ENCODE measurements at places on chromosomes 11 and 22. TPM values are rescaled to one million over a fixed set of nuclear protein-coding genes. Genes with fewer than 3 reads are reported as not detected.

DNA sequence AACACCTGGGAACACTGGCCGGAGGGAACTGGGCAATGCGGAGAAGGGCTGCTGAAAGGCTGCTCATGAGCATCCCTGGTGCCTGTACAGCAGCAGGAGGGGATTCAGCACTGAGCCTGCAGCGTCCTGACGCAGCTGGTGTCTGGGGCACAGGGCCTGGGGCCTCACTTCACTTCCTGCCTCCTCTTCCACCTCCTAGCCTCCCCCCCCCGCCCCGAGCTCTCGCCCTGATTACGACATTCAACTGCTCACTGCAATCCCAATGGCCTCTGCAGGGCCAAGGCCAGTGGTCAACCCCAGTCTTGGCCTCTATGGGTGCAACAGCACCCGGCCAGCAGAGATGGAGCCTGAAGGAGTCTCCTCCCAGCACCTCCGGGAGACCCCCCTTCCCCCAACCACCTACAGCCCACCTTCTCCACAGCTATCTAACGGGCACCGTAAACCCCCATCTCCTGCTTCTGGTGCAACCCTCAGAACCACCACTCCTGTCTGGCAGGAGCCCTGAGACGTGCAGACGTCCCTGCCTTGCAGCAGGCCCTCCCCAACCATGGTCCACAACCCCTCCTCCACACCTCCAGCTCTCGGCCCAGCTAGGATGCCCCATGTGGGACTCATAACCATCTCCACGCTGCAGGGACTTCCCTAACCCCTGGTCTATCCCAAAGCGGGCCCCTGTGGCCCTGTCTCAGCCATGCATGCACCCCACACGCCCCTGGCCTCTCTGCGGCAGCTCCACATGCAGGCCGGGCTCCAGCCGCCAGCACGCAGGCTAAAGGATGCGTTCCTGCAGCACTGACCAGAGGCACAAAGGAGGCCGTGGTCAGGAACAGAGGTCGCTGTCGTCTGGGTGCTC is 38.2 kb downstream of the BRD1 start:
- DNase-seq = no peak

DNA sequence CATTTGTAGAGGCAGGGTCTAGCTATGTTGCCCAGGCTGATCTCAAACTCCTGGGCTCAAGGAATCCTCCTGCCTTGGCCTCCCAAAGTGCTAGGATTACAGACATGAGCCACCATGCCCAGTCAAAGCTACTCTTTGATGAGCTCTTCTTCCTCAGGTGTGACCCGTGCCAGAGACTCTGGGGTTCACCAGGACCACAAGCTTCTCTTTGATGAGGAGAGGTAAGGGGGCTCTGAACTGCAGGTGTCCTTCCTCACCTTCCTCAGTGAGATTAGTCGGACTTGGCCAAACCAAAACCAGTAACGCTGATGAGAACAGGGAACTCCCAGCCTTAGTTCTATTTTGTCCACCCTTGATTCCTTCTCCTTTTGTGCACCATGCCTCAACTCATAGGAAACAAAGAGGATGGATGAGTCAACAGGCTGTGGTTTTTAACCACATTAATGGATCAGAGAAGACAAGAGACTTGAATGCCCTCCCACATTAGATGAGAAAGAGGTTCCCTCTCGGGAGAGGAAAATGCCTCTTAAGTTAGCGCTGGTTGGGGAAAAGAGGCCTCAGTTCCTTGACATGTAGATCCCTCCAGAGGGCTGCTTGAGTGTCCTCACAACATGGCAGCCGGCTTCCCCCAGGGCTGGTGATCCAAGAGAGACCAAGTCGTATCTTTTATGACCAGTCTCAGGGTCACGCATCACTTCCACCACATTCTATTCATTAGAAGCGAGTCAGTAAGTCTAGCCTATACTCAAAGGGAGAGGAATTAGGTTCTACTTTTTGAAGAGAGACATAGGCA is 25.7 kb upstream of the CTR9 start:
- no peak for DNase-seq

GRCh38 chr11:118641397-118642019 is 34.1 kb downstream of the PHLDB1 start:
- no peak for DNase-seq

DNA sequence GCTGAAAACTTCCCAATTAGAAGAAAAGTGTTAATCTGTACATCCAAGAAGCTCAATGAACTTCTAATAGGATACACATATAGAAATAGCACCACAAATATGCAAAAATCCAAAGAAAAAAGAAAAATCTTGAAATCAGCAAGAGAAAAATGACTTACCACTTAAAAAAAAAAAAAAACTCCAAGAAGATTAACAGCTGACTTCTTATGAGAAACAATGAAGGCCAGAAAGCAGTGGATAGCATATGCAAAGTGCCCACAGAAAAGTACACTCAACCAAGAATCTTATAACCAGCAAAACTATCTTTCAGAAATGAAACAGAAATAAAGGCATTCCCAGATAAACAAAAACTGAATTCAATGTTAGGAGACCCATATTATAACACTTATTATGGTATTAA is 29.9 kb upstream of the OR5B12 start:
- no peak for DNase-seq

DNA sequence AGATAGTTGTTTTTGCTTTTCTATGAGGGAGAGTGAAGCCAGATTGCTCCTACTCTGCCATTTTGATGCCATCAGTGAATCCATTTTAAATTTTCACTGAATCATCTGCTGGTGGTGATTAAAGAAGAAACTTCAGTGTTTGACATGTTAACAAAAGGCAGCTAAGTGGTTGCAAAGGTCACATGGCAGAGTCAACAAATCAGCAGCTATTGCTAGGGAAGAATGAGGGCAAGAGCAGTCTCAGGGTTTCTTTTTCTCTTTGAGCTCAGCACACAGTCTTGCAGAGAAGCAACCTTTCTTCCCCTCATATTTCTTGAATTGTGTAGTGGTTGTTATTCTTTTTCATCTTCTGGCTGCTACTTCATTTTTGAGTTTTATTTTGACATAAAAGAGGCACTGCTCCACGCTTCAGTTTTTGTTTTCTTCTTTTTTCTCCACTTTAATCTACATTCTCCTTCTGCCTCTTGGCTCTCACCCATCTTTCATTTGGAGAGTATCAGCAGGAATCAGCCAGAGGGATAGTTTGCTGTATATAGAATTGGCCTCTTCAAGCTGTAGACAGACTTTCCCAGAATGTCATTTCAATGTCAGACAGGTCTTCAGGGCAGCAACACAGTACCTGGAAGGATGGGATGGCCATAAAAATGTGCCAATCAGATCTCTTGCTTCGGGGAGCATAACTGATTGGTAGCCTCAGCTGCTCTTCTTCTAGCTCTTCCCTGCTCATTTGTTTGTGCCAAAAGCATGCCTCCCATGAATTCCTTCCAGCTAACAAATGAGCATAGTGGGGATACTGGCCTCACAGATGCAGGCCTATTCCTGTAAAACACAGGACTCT is 153.9 kb downstream of the TRPC6 start:
- DNase-seq = peak; percentile 14

GRCh38 chr22:17862646-17863181 is 88.4 kb upstream of the BID start:
- no peak for DNase-seq

DNA sequence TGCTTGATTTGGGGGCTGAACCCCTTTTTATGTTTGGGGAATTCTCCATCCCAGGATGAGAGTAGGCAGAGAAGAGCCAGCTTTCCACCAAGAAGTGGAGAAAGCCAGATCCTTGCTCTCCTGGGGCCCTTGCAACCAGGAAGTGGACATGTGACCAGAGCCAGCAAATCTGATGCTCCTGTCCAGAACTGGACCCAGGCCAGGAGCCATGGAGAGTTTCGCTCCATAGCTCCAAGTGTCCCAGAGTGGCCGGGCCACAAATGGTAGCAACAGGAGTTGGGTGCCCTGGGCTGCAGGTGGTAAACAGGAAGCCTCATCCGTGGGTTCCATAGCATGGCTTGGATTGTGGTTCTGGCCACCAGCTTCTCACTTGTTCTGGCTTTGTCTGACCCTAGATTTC is 93.9 kb upstream of the CD82 start:
- DNase-seq = no peak

GRCh38 chr11:26950260-26950719 is 43.6 kb upstream of the FIBIN start:
- no peak for DNase-seq

GRCh38 chr11:32033491-32033890 is 57.4 kb upstream of the RCN1 start:
- DNase-seq = no peak

DNA sequence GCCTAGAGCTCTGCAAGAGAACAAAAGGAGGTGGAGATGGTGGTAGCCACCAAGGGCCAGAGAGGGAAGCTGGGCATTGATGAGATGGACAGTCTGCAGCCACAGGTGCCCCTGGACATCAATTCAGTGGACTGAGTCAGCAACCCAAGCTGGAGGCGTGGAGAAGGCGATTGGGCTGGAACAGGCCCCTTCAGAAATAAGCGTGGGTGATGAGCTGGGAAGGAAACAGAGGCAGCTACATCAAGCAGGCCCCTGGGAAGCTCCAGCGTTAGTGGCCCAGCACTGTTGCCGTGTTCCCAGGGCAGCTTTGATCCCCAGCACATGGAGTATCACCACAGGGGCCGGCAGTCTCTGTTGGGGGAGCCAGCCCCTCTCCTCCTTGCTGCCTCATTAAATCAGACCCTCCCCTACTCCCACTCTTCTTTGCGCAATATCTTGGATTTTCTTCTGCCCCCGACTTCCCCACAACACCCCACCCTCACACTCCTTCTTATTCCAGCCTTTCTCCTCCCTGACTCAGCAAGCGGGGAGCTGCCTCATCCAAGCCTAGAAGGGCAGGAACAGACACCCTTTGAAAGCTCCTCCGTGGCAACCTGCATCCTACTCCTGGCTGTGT is 31.7 kb upstream of the OAF start:
- no peak for DNase-seq

DNA sequence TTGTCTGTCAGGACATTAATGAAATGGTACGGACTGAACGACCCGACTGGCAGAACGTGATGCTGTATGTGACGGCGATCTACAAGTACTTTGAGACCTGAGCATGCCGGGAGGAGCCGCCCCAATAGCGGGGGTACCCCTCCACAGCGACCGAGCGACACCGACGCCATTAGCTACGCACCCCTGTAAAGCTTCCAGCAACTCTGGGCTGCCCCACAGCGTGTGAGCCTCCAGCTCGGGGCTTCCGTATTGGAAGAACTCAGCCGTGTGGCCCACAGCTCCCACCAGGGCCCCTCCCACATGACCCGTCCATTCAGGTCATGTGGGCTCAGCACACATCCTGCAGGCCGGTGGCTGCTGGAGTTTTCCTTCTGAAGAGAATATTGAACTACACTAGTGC is 12.9 kb upstream of the ADORA2A start:
- no peak for DNase-seq

- DNase-seq = no peak
These were observed 720.0 kb upstream of the CNTN5 start for GRCh38 chr11:98300719-98301118.

- no peak for DNase-seq
These were observed 606 bp downstream of the DRG1 start for GRCh38 chr22:31400023-31400397.

GRCh38 chr11:63505857-63506528 is at the start of gene LGALS12:
Gene LGALS12 (plus strand): TSS chr11:63506084. CDS start chr11:63506459, 375 bp downstream.
- DNase-seq = no peak

DNA sequence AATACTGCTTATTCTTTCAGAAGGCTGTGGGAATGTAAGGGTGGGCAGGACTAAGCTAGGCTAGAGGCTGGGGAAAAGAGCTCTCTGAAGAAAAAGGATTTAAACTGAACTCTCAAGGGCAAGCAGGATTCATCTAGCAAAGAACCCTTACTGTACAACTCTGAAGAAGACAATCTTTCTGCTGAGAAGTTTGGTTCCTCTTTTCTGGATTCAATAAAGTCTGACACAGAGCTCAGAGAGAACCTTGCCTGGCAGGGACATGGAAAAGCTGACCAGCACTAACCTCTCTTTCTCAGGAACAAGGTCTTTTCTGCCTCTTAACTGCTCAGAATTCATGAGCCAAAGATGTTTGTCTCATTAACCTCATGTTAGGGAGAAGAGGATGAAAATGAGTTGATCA is 388.4 kb upstream of the DDI1 start:
- DNase-seq = no peak

DNA sequence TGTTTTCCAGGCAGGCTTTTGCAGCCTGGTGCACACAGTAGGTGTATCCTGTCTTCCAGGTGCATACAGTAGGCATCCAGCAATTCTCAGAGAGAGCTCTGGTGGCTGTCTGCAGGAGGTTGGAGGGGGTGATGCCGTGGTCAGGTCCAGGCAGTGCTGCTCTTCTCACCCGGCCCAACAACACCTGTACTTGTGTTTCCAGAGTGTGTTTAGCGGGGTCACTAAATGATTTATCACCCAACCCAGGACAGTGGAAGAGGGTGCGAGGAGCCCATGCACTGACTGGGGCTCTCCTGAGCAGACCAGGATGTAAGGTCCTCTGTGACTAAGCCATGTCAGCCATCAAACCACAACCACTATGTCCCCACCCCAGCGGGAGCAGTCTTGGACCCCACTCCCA is 18.6 kb upstream of the FGF3 start:
- no peak for DNase-seq

GRCh38 chr11:103928802-103929161 is 107.7 kb upstream of the DDI1 start:
- no peak for DNase-seq

- DNase-seq = no peak
These were observed 4.1 kb downstream of the RFPL2 start for GRCh38 chr22:32200752-32201151.

- DNase-seq = no peak
These were observed 37.2 kb upstream of the TH start for GRCh38 chr11:2208691-2209369.

DNA sequence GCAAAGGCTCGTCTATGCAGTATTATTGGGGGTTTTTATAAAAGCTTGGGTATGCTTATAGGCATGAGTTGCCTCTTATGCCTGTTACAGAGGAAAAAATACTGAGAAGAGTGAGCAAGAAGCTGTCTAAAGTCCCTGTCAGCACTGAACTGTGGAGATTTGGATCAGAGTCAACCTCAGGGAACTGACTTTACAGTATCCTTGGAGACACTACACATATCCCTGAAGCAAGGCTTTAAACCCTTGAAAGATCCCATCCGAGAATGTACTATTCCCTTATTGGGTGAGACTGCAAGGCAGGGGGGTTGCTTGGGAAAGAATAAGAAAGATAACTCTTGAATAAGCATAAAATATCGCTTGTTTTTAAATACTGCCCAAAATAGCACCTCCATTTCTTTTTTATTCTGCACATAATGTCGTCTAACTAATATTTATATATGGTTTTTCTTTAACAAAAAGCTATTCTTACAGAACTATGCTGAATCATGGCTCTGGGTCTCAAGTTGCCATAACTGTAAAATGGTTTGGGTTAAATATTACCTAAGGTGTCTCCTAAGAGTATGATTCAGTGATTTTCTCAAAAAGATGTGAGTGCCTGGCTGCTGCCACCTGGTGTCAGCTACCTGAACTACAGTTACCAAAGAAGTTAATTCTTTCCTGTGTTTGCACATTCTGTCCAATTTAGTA is 1062.8 kb downstream of the DLG2 start:
- no peak for DNase-seq

The CALCA gene
- not detected for polyA plus RNA-seq

The ART5 gene
- polyA plus RNA-seq = 4.3 TPM

The KLHDC7B gene
- 0.03 TPM for polyA plus RNA-seq

The TRIM6 gene
- polyA plus RNA-seq = 1.4 TPM

The ART1 gene
- 7.2 TPM for polyA plus RNA-seq

The WNT7B gene
- 0.10 TPM for polyA plus RNA-seq

The TRIM51 gene
- polyA plus RNA-seq = not detected

The DRD4 gene
- 1.1 TPM for polyA plus RNA-seq

The RASL10A gene
- polyA plus RNA-seq = 2.5 TPM

The ANKK1 gene
- polyA plus RNA-seq = 0.16 TPM

All from forelimb muscle (tissue), 1 donor.